Renal cortical epithelial cell (primary cell): ENCODE measurements at places on chromosomes 16 and 17.

DNA sequence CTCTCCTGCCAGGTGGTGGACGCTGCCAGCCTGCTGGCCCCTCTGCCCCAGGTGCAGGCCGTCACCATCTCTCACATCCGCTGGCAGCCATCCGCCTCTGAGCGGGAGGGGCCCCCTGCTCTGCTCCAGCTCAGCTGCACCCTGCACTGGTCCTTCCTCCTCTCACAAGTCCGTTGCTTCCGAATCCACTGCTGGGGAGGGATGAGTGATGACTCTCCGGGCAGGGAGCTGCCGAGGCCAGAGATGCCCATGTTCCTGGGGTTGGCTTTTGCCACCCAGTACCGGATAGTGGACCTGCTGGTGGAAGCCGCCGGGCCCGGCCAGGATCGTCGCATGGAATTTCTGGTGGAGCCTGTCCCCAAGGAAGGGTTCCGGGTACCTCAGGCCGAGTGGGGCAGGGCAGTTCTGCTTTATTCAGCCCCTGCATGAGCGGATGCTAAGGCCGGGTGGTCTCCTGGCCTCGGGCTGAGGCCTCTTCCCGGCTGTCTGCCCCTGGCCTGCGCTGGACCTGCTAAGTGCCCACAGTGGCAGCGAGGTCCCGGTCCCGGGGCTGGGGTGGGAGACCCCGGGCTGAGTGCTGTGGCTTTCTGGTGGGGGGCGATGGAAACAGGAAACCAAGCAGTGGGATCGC, 11.4 kb downstream of the ENGASE start:
- DNase-seq: no peak

DNA sequence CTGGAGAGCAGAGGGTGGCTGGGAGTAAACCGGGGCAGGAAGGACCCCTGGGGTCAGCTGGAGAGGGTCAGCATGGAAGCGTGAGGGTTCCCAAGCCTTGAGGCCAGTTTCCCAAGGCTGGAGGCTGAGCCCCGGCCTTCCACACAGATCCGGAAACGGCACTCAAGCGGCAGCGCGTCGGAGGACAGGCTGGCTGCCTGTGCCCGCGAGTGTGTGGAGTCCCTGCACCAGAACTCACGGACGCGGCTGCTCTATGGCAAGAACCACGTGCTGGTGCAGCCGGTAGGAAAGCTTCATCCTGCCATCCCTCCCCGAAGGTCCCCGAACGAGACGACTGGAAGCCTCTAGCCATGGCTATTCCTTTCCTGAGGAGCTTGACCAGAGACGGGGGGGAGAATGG, 26.0 kb downstream of the SGSM2 start:
- no peak for DNase-seq

DNA sequence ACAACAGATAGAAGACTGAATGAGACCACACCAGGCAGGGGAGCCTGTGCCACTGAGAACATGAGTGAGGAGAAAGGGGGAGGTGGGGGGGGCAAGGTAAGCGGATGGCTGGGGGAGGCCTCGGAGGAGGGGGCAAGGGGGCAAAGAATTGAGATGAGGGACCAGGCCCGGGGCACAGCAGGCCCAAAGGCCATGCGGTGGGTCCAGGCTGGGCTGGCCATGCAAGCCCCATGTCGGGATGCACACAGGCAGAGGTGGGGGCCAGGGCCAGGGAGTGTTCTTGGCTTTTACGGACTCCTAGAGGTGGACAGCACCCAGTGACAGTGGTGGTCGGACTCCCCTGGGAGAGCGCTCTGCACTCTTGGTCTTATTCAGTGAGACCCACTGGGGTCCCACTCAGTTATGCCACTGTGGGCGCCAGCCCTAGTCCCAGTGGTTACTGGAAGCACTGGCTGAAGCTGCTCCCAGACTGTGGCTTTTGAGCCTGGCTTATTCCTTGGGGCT, 4.8 kb upstream of the MTHFSD start:
- no peak for DNase-seq

GRCh38 chr17:80663781-80664206, 119.2 kb downstream of the RPTOR start:
- DNase-seq: no peak

DNA sequence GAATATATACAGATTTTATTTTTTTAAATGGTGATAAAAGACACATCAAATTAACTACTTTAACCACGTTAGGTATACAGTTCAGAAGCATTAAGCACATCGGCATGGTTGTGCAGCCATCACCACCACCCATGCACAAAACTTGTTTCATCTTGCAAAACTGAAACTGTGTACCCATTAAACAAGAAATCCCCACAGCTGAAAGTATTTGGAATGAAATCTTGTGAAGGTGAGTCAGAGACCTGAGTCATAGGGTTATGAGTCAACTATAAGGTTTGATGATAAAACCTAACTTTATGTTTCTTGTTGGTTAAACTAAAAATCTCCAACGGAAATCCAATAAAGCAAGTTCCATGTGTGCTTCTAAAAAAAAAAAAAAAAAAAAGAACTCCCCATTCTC, 561.6 kb upstream of the PSMD7 start:
- peak; percentile 94 for DNase-seq

DNA sequence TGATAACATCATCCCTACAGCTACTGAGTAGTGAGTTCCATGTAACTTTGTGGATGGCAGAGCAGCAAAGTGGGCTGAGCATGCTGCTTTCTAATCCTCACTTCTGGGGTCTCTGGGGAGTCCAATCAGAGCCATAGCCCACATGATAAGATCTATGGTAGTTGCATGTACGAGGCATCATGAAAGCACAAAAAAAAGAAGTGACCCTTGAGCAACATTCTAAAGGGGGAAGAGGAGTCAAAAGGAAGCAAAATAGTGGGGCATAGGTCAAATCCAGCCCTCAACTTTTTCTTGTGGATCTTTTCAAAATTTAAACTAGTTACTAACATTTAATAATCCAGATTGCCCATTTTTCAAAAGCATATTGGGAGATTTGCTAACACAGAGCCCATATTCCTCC, 208.5 kb upstream of the TOX3 start:
- DNase-seq: no peak

GRCh38 chr16:56691885-56692284, 9.6 kb downstream of the MT1X start:
- DNase-seq: peak; percentile 92

- DNase-seq: no peak
Observed at GRCh38 chr16:67525176-67525860, 3.3 kb upstream of the RIPOR1 start.

DNA sequence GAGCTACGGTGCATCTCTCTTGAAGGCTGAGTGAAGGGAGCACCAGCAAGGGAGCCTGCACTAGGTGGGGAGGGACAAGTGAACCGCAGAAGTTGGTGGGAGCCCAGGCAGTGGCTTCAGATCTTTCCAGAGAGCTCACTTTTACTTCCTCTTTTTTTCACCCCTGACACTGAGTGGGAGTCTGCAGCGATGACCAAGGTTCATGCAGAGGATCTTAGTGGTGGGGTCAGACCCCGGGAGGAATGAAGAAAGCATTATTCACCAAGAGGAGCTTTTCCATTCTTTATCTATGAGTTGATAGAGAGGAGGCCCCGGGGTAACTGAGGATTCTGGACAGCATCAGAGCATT, 3.0 kb upstream of the CCL2 start:
- no peak for DNase-seq

DNA sequence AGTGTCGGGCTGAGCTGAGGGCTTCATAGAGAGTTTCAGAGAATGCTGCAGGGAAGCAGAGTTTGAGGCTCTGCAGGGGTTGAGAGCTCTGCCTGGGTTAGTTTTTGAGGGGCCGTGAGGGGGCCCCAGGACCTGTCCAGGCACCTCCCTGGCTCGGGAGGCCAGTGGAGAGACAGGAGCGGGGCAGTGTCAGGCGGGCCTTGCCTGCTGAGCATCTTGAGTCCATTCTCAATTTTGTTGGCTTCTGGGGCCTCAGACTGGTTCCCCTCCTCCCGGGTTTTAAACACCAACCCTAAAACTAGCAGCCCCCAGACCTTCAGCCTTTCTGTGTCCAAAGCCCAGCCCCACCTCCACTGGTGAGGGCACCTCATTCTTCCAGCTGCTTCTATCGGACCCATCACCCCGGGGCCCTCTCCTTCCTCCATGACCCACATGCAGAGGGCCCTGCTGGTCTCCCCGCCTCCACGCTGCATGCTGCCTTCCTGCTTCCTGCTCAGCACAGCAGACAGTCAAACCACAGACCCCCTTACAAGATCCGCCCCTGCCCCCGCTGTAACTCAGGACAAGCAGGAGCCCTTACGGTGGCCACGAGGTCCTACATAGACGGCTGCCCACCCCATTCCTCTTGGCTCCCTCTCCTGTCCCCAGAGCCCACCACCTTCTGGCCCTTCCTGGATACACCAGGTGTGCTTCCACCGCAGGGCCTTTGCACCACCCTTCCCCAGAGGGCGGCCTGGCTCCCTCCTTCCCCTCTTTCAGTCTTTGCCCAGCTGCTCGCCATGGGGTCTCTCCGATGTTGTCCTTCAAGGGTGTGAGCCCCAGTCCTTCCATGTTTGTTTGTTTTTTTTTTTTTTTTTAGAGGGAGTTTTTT, 3.8 kb downstream of the RNF213 start:
- no peak for DNase-seq

DNA sequence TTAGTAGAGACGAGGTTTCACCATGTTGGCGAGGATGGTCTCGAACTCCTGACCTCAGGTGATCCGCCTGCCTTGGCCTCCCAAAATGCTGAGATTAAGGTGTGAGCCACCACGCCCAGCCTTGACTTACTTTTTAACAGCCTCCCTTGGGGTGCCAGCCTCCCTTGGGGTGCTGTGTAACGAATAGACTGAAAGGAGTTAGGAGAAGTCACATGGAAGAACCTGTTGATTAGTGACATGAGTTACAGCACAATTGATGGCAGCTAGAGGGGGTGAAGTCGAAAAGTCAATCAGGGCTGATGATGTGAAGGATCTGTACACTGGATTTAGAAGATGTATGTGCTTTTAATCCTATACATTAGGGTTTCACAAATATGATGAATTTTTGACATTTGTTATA, 39.4 kb upstream of the CDR2 start:
- DNase-seq: no peak

DNA sequence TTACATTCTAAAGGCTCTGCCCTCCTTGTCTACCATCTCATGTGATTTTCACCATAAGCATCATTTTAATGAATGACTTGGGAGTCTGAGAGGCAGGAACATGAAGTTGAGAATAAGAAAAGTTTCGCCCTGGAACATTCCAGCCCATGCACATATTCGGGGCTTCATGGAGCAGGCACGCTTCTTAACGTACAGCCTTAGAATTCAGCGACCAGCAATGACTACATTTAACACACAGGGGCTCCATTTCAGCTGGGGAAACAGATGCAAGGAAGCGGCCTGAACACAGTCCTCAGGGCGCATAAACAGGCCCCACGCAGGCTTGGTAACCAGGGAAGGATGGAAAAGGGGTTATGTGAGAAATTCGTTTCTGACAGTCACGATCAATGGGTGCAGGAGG, 357.4 kb downstream of the SLC39A11 start:
- no peak for DNase-seq

- no peak for DNase-seq
Observed at GRCh38 chr16:85027958-85028684, 526 bp downstream of the KIAA0513 start.

DNA sequence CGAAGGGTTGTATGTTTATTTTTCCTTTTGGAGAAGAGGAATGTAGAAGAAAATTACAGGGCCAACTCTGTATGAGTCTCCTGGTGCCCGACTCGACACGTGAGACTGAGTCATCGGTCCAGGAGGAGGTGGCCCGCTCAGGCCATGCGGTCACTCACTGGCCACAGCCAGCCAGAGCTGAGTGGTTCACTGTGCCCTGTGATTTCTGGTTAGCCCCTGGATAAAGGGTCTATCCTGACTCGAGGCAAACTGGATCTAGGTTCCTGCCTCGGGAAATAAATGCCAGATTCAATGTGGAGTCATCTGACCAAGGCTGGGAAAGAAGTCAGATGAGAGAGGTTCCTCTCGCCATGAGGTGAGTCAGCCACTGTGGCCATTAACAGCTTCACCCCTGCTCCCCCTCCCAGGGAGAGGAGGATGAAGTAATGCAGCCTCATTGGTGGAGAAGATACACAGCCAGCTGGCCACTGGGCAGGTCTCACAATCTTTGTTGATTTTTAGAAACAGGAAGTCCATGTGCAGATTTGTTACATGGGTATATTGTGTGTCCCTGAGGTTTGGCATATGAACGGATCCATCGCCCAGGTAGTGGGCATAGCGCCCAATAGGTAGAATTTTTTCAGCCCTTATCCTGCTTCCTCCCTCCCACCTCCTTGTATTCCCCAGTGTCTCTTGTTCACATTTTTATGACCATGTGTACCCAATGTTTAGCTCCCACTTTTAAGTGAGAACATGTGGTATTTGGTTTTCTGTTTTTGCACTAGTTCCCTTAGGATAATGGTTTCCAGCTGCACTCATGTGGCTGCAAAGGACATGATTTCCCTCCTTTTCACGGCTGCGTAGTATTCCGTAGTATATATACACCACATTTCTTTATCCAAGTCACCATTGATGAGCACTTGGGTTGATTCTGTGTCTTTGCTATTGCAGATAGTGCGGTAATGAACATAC, 21.7 kb upstream of the USP36 start:
- peak; percentile 97 for DNase-seq

DNA sequence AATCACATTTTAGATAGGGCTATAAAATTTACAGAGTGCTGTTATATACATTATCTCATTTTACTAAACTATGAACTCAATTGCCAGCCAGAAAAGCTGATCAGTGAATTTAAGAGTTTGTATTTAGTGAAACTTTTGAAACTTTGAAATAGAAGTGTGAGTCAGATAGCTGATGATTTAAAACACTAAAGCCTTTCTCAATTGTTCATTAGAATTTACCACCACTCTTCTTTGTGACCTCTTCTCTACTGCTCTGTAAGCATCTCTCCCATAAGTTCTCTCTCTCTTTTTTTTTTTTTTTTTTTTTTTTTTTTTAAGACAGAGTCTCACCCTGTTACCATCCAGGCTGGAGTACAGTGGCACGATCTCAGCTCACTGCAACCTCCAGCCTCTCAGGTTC, 43.7 kb downstream of the GOSR1 start:
- no peak for DNase-seq

DNA sequence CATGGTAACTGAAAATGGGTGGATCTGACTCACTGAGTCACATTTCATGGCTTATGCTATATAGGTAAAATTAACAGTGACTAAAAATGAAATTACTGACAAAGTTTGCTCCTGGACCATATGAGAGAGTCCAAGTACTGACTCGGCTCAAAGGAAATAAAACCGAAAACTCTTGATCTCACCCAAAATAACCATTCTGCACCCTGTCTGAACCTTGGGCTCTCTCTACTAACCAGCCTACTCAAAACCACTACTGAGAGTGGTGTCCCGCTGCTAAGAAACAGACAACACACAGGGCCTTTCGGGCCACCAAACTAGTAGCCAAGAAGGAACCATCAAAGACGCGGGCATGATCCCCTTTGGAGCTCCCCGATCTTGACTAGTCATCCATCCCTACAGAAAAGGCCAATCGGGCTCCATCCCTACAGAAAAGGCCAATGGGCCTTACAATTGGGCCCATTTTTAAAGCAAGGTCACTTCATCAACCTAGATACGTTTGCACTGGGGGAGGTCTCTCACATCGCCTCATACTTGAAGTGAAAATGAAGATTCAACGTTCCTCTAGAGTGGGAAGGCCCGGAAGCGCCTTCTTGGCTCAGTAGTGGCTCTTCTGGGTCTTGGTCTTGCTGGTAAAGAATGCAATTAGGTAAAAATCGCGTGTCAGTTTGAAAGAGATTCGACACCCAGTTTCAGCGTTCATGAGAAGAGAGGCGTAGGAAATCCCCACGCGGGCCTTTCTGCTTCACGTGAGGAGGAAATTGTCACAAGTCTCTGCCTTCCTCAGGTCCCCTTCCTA, 720 bp upstream of the ZPBP2 start:
- no peak for DNase-seq

- peak; percentile 72 for DNase-seq
Observed at GRCh38 chr16:64412578-64413280, 709.1 kb downstream of the CDH11 start.

GRCh38 chr17:21573961-21574610, 118.2 kb upstream of the KCNJ18 start:
- DNase-seq: peak; percentile 43
